Fibroblast of villous mesenchyme (primary cell): ENCODE measurements at places on chromosomes 6 and 20.

- DNase-seq, result peak; percentile 43
Observed at GRCh38 chr20:2692036-2692885, at the start of gene EBF4. Gene EBF4 (plus strand): TSS chr20:2692780. CDS start chr20:2693646, 866 bp downstream.

DNA sequence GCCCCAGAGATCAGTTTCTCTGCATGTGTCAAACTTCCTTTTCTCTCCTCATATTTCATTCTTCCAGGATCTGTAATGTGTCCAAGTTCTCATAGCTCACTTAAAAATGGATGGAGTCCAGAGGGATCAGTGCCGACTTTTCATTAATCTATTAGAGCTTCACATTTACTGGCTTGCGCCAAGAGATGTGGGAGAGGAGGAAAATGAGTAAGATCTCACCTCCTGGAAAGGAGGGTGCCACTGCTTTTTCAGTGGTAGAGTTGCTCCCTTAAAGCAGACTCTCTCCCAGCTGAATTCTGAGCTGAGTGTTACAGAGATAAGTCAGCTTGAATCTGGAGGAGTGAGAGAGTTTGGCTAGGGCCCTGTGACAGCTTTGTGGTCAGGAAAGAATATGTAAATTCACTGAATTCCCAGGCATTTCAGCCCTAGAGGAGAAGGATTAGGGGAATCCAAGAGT is 175.9 kb downstream of the SOX4 start:
- peak; percentile 97 for DNase-seq

DNA sequence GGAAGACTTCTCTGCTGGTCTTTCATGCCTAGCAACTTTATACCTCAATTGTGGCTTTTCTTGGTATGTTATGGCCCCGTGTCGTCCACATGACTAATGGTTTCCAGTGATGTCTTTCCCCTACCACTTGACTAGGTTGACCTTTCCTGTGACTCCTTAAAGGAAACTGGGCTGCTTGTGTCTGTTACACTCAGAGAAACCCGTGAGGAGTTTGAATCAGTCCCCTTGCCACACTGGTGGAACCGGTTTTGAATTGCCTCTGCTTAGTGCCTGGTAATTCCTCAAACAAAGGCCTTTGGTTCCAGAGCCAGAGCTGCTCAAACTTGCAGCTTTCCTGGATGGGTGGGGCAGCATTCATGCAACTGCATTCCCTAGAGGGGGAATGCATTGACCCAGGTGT is 21.9 kb downstream of the ECT2L start:
- peak; percentile 53 for DNase-seq

DNA sequence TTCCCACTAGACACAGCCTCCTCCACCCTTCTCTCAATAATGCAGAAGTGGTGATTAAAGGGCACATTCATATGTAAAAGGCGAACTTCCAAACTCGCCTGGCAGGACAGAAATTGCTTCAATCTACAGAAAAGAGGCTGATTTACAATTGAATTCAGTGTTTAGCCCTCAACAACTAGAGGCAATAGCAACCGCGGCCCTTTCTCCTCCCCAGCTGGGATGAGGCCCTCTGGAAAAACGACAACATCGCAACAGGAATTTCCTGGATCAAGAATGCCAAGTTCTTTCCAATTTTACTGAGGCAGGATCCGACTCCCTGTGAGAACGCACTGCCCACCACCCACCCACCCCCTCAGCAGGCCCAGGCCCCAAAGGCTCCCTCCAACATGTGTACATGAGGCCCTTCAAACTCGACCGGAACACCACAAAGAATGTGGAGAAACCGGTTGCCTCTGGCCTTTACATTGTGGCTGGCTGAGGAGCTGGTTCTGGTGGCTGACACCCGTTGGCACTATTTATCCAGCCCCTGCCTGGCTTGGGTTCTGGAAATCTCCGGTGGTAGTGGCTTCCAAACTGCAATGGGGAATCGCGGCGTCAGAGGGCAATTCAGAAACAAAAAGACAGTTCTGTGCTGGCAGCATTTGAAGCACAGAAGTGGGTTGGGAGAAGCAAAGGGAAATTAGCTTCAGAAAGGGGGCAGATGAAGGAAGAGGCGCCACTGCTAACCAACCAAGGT is 36.8 kb downstream of the ZMYND8 start:
- DNase-seq, result peak; percentile 76

- DNase-seq, result peak; percentile 59
Observed at GRCh38 chr6:112150363-112150762, 63.0 kb downstream of the FAM229B start.

GRCh38 chr20:6663104-6663503 is 104.4 kb upstream of the BMP2 start:
- peak; percentile 48 for DNase-seq

DNA sequence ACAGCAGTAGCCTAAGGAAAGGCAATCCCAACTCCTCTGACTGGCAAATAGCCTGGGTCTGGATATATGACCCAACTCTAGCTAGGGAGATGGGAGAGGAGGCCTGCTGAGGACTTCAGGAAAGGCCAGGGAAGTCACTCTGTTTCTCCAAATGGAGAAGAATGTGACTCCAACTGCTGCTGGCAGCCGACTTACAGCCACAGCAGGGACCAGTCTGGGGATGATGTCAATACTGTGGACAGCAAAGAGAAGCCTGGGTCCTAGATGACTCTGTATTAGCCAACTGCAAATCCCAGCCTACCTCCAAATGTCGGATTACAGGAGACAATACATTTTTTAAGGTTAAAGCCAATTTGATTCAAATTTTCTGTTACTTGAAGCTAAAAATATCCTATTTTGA is 232.6 kb downstream of the FOXC1 start:
- no peak for DNase-seq

DNA sequence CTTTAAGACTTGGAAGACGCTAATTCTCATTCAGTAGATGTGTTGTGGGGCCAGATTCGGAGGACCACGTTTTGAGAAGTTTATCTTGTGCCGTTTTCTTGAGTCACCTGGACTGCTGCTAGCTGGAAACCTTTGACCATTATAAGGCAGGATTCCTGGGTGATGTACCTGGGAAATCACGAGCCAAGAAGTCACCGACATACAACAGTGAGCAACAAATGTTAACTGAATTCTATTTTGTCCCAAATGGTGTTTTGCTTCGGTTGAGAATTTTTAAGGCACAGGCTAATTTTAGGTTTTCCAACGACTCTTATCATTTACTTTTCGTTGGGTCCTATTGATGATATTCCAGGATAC is 93.4 kb upstream of the BTN3A2 start:
- no peak for DNase-seq

- peak; percentile 79 for DNase-seq
Observed at GRCh38 chr6:169722362-169723199, 1.7 kb downstream of the PHF10 start.

GRCh38 chr6:170057961-170058877 is 232.7 kb downstream of the DLL1 start:
- no peak for DNase-seq

DNA sequence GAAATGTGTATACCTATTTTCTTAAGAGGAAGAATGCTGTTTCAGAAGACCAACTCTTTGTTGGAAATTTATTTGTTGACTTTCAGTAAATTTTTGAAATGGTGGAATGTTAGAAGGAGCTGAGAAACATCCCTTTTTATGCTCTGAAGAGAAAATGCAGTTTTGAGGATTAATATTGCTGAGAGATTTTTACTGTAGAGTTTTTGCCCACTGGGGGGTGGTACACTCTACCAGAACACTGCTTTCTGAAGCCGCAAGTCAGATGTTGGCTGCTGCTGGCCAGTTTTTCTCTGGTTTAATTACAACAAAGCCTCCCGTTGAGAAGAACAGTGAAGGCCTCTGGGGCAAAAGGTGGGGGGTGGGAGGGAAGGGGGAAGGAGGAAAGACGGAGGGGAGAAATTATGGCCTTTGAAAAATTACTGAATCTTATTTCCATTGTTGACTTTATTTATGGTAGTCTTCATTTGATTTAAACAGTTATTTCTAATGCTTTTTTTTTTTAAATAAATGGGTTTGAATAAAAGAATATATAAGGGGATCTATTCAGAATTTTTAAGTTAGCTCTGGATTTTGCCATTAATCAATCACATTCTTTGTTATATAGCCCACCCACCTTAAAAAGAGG is 3.0 kb downstream of the FLRT3 start:
- DNase-seq, result peak; percentile 61
